Cardiac ventricle fibroblast (primary cell): ENCODE measurements at places on chromosomes 5 and 9. TPM values are rescaled to one million over a fixed set of nuclear protein-coding genes. Genes with fewer than 3 reads are reported as not detected.

FAM153A gene
- not detected in 2 replicates for total RNA-seq

MAMDC2 gene
- total RNA-seq = 0.81 and 2.0 TPM in 2 replicates

CFAP77 gene
- total RNA-seq = 0.25 TPM in 1 of 2 replicates, not detected in the other

RPS14 gene
- total RNA-seq = 2,845 and 2,904 TPM in 2 replicates

CDH9 gene
- not detected in 2 replicates for total RNA-seq

PCDHA1 gene
- total RNA-seq = 0.05 TPM in 1 of 2 replicates, not detected in the other

RNF180 gene
- total RNA-seq = 1.9 and 3.0 TPM in 2 replicates

RMND5B gene
- total RNA-seq = 10.0 and 11.9 TPM in 2 replicates

FABP6 gene
- not detected in 2 replicates for total RNA-seq

FGD3 gene
- total RNA-seq = not detected in 2 replicates

PCDHA10 gene
- 0.06 and 0.59 TPM in 2 replicates for total RNA-seq

RALGPS1 gene
- total RNA-seq = 0.24 and 0.50 TPM in 2 replicates

IFNB1 gene
- total RNA-seq = not detected in 2 replicates

ZNF169 gene
- total RNA-seq = 1.9 and 5.5 TPM in 2 replicates

ANKRD34B gene
- not detected in 2 replicates for total RNA-seq

PCDHB8 gene
- 0.12 and 1.1 TPM in 2 replicates for total RNA-seq

MEGF10 gene
- total RNA-seq = 0.05 and 0.69 TPM in 2 replicates

MEIKIN gene
- total RNA-seq = 0.12 TPM in 1 of 2 replicates, not detected in the other

ANGPTL2 gene
- 103 and 157 TPM in 2 replicates for total RNA-seq

ACOT12 gene
- total RNA-seq = not detected in 2 replicates

ELAVL2 gene
- 0.12 TPM in 1 of 2 replicates, not detected in the other for total RNA-seq

ECSCR gene
- 2.1 and 5.1 TPM in 2 replicates for total RNA-seq

CDKN2B-AS1 gene
- 1.2 and 3.1 TPM in 2 replicates for total RNA-seq

PRDM9 gene
- total RNA-seq = not detected in 2 replicates

GABRP gene
- not detected in 2 replicates for total RNA-seq

TOR4A gene
- 4.0 and 5.3 TPM in 2 replicates for total RNA-seq

TRIM36 gene
- 0.12 TPM in 1 of 2 replicates, not detected in the other for total RNA-seq

DOLPP1 gene
- 8.5 and 10.0 TPM in 2 replicates for total RNA-seq

CD74 gene
- 1.3 and 1.4 TPM in 2 replicates for total RNA-seq

SPATA31A3 gene
- not detected in 2 replicates for total RNA-seq

RASGRF2 gene
- total RNA-seq = 0.29 and 0.56 TPM in 2 replicates

OTULINL gene
- total RNA-seq = 0.06 TPM in 1 of 2 replicates, not detected in the other

NPR2 gene
- total RNA-seq = 31.5 and 39.7 TPM in 2 replicates

KCNV2 gene
- not detected in 2 replicates for total RNA-seq

GCNT1 gene
- total RNA-seq = 25.2 and 41.1 TPM in 2 replicates

ECM2 gene
- 39.1 and 50.1 TPM in 2 replicates for total RNA-seq

KIF12 gene
- total RNA-seq = not detected in 2 replicates

HTR4 gene
- total RNA-seq = 0.44 and 1.1 TPM in 2 replicates

IFNA13 gene
- total RNA-seq = not detected in 2 replicates

COL15A1 gene
- total RNA-seq = 6.4 and 6.9 TPM in 2 replicates

AFAP1L1 gene
- total RNA-seq = 28.3 and 33.6 TPM in 2 replicates

SNX18 gene
- 69.2 and 70.3 TPM in 2 replicates for total RNA-seq

TAF11L10 gene
- total RNA-seq = not detected in 2 replicates

IL7R gene
- total RNA-seq = 0.06 TPM in 1 of 2 replicates, not detected in the other

DBH gene
- not detected in 2 replicates for total RNA-seq

GPX3 gene
- 82.0 and 82.4 TPM in 2 replicates for total RNA-seq

PCDHA13 gene
- 0.39 TPM in 1 of 2 replicates, not detected in the other for total RNA-seq

SLCO4C1 gene
- total RNA-seq = 0.05 TPM in 1 of 2 replicates, not detected in the other

SLC25A48 gene
- not detected in 2 replicates for total RNA-seq

LHX2 gene
- 0.29 and 0.56 TPM in 2 replicates for total RNA-seq

UBE2R2 gene
- 28.5 and 31.5 TPM in 2 replicates for total RNA-seq

MUSK gene
- 0.05 and 0.06 TPM in 2 replicates for total RNA-seq

TMEM215 gene
- total RNA-seq = not detected in 2 replicates
